ENCODE measurements at places on chromosomes 7 and 10. TPM values are rescaled to one million over a fixed set of nuclear protein-coding genes. Genes with fewer than 3 reads are reported as not detected.

The TDRD1 gene
- not detected for total RNA-seq

The DOCK1 gene
- 19.7 TPM for total RNA-seq

The FRAT1 gene
- 10.0 TPM for total RNA-seq

The WNT8B gene
- not detected for total RNA-seq

The TRIM50 gene
- not detected for total RNA-seq

The ERVW-1 gene
- total RNA-seq: not detected

The CHST15 gene
- 2.4 TPM for total RNA-seq

The LIPJ gene
- total RNA-seq: 0.22 TPM

The ELFN1 gene
- 40.0 TPM for total RNA-seq

The LBX1 gene
- not detected for total RNA-seq

The COL17A1 gene
- total RNA-seq: not detected

The VSTM4 gene
- 2.0 TPM for total RNA-seq

The MMP21 gene
- total RNA-seq: not detected

DNA sequence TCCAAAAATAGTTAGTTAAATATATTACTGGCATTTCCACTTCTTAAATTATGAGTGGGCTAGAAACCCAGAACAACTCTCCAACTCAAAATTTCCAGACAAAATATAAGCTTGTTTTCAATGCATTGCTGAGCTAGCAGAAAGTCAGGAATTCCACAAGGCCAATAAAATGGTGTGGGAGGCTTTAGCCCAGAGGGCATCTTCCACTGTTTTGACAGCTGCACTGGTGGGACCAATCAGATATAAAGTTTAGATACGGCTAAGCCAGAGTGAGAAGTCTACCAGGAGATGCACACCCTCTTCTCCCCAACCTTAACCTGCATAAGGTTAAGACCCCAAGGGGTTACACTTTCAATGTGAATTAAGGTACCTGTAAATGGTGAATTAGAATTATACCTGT, 76.6 kb downstream of the AMPH start:
- DNase-seq: no peak

DNA sequence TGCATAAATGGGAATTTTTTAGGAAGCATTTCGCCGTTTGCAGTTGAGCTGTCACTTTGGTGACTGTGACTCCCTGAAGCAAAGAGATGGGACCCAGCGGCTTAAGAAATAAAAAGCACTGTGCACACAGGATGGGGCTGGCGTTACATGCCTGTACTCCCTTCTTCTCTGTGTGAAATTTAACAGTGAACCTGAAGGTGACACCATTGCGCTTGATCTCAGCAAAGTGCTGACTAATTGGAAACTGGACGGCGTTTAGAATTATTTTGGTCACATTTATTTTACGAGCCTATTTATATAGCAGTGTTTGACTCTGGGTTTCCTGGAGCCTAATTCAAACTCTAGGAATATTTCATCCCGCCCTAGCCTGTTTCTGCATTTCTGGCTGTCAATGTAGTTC, 146.2 kb downstream of the PAXIP1 start:
- DNase-seq: no peak

- no peak for DNase-seq
These were observed 13.1 kb upstream of the NKX2-3 start for GRCh38 chr10:99519690-99520039.

GRCh38 chr7:23396222-23397015, 73.9 kb downstream of the IGF2BP3 start:
- no peak for DNase-seq

- DNase-seq: no peak
These were observed 87.0 kb downstream of the AUTS2 start for GRCh38 chr7:69685293-69685631.

- no peak for DNase-seq
These were observed 356 bp upstream of the NDUFB2 start for GRCh38 chr7:140696024-140696679.

DNA sequence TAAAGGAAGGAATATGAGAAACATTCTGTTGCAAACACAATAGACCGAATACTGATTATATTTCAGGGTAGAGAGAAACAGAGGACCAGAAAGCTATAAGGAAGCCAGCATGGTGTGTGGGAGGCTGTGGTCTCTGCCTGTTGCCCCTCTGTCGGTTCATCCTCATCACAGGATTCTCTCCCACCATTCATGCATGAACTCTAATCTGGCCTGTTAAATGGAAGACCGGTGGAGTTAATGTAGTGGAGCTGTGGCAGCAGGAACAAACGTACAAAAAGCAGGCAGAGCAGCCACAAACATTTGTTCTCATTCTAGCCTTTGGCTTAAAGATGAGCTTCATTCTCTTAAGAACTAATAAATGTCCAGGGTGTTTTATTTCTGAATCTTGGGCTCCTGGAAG, 902.4 kb downstream of the LRMDA start:
- no peak for DNase-seq

DNA sequence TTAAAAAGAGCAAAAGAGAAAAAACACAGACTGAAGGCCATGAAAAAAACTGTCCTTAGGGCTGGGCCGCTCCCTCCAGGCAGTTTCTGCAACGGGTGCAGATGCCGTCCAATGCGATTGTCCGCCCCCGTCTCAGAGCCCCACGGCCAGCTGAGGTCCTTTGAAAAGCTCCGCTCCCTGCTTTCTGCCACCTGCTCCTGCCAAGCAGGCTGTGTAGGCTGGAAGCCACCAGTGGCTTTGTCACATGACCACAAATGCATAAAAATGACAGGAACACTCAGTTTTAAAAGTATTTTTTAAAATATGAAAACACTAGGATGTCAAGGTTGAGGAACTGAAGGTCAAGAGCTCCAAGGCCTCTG, 71.7 kb downstream of the AMZ1 start:
- peak; percentile 73 for DNase-seq

DNA sequence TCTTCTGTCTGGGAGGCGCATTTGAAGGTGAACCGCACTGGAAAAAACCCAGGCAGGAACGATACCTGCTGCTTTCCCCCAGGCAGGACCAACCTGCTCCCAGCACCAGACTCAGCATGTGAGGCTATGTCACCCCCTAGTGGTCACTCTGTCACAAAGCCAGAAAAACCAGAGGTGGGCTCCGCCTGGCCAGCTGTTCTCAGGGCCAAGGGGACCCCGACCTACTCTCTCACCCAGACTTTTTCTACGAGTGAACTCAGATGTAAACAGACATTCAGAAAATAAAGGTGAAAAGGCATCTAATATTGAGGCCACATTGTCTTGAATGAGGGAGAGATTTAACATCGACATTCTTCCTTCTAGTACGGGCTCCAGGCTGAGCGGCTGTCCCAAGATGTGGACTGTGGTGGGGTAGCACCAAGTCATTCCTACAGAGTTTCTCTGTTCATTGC, 117.3 kb downstream of the PRKAG2 start:
- DNase-seq: peak; percentile 61

GRCh38 chr10:6203331-6204062, 765 bp downstream of the PFKFB3 start:
- peak; percentile 80 for DNase-seq

GRCh38 chr7:27442455-27442854, 199.9 kb downstream of the EVX1 start:
- no peak for DNase-seq

- no peak for DNase-seq
These were observed 534.2 kb upstream of the C7orf33 start for GRCh38 chr7:148056406-148056805.

- no peak for DNase-seq
These were observed 106.8 kb upstream of the FAM133B start for GRCh38 chr7:92697012-92697411.

DNA sequence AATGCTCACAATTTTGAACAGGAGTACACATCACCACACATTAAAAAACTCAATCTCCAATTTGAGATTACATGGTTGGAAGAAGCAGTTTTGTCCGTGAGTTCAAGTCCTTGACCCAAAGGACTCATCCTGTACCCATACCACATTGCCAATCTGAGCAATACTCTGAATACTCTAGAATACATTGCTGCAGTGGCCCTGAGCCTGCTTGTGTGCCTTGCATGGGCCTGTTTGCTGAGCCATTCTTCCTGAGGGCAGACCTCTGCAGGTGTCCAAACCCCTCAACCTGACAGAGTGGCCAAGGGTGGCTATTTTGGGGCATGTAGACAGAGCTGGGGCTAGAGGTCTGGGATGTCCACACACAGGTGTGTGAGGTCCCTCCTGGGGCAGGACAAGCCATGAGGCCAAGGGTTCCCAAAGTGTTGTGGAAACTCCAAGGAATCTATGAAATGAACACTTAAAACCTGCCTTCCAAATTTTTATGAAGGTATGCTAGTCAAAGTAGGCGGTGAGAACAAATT, 15.5 kb downstream of the AGMO start:
- no peak for DNase-seq

DNA sequence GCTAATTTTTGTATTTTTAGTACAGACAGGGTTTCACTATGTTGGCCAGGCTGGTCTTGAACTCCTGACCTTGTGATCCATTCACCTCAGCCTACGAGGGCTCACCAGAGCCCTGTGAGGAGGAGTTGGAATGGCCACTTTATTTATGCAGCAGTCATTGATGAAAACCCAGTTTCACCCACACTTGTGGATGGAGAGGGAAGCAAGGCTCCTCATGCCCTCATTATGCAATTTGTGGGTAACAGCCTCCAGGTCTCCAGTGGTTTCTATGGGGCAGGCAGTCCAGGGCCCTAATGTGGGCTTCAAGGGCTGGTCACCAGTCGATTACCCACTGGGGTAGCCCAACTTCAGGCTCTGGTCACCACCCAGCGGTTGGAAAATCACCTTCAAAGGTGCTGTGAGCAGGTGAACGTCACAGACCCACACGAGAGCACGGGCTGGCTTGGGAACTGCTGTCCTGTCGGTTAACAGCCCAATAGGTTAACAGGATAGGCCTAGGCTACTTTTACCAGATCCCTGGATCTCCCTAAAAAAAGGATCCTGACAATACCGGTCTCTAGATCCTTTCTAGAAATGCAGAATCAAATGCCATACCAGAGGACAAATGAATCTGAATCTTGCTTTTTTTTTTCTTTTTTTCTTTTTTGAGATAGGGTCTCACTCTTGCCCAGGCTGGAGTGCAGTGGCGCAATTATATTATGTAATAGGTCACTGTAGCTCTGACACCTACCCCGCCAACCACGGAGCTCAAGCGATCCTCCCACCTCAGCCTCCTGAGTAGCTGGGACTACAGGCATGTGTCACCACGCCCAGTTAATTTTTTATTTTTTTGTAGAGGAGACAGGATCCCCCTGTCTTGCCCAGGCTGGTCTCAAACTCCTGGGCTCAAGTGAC, 97.8 kb downstream of the SLC37A3 start:
- no peak for DNase-seq

GRCh38 chr7:108421720-108422331, 34.4 kb downstream of the NRCAM start:
- DNase-seq: no peak

GRCh38 chr7:14219125-14219524, 229.7 kb upstream of the ETV1 start:
- no peak for DNase-seq

- DNase-seq: no peak
These were observed 419.4 kb upstream of the CELF2 start for GRCh38 chr10:10598297-10598696.

DNA sequence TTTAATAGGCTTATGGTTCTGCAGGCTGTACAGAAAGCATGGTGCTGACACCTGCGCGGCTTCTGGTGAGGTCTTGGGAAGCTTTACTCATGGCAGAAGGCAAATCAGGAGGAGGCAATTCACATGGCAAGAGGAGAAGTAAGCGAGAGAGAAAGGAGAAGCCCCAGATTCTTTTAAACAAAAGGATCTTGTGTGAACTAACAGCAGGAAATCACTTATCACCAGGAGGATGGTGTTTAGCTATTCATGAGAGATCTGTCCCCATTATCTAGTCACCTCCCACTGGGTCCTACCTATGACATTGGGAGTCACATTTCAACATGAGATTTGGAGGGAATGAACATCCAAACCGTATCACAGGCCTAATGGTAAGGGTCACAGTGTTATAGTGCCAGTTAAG, 678.0 kb upstream of the KCND2 start:
- DNase-seq: no peak

DNA sequence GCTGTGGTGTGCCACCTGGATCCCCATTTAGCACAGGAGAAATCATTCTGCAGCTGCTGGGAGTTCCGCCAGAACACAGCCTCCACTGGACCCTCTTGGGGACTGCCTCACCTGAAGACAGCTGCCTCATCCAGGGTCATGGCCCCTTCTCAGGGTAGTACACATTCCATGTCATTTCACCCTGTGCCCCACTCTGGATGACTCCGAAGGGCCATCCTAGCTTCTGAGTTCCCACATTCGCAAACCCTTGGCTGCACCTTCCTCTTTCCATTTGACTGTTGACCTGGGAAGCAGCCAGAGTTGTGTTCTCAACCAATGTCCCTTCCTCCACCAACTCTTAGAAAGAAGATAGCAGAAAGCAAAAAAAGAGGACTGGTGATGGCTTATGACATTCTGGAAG, 125.6 kb upstream of the TBX20 start:
- DNase-seq: no peak

DNA sequence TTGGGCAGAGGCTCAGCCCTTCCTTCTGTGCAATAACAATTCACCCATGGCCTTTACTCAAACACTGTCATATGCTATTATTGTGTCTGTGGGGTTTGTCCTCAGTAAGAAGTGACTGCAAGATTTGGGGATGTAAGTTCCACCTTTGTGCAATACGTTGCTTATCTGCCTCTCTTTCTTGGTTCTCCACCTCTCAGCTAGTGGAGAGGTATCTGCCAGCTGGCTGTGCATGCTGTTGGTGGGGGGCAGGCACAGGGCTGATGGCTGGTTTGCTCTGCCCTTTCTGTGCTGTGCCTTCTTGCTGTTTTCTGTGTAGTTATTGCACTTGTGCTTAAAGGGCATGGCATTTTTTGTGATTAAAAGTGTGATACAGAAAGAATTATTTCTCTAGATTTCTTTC, 36.2 kb downstream of the CNNM1 start:
- no peak for DNase-seq

DNA sequence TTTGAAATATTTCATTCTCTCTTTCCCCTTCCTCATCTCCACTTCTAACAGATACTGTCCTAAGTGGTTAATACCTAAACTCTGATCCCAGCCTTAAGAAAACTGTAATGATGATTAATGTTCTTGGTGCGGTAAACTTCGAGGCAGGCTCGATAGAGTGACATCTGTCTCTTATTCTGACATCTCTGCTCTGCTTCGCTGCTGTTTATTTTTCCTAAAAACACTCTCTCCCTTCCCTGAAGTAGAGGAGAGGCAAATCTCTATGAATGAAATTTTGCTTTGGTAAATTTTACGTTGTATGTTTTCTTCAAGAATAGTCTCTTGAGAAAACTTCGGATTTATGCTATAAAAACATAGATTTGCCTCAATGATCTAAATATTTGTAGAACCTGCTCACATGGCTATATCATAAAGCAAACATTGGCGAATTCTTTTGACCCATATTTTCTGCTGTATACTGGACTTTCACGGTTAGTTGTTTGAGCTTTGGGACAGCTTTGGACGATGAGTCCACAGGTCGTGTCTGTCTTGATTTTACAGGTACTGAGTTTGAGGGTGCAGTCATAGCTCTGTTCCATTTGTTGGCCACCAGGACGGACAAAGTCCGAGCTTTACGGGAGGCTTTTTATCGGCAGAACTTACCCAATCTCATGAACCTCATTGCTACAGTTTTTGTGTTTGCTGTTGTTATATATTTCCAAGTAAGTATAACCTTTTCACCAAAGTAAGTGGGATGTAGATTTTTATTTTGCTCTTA, 27.1 kb downstream of the SEC61A2 start:
- no peak for DNase-seq

Data from glutamatergic neuron (in vitro differentiated cells).